ENCODE measurements at places on chromosomes 7 and 10. TPM values are rescaled to one million over a fixed set of nuclear protein-coding genes. Genes with fewer than 3 reads are reported as not detected.

DNA sequence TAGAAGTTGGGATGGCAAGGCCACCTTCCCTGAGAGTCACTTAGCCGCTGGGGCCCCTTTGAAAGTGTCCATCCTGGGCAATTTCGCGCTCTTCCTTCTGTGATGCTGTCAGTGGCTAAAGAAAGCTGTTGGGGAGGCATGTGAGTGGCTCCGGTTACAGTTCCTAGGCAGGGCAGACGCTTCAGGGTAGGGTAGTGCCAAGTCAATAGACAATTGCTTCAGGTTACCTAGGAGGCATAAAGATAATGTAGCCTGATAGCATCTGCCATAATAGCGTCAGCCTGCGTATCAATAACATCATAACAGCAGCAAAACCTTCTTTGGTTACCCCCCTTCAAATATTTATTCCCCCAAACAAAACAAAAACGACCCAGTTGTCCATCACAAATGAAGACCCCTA, at the start of gene FAM107B:
Gene FAM107B (minus strand): TSS at position 101 of the 400 bp plus-strand sequence. CDS start 234 bp downstream, outside the sequence.
- no peak for DNase-seq

The CLEC5A gene
- 2.5 TPM for total RNA-seq

The GPR37 gene
- 0.19 TPM for total RNA-seq

The TMEM229A gene
- 0.10 TPM for total RNA-seq

DNA sequence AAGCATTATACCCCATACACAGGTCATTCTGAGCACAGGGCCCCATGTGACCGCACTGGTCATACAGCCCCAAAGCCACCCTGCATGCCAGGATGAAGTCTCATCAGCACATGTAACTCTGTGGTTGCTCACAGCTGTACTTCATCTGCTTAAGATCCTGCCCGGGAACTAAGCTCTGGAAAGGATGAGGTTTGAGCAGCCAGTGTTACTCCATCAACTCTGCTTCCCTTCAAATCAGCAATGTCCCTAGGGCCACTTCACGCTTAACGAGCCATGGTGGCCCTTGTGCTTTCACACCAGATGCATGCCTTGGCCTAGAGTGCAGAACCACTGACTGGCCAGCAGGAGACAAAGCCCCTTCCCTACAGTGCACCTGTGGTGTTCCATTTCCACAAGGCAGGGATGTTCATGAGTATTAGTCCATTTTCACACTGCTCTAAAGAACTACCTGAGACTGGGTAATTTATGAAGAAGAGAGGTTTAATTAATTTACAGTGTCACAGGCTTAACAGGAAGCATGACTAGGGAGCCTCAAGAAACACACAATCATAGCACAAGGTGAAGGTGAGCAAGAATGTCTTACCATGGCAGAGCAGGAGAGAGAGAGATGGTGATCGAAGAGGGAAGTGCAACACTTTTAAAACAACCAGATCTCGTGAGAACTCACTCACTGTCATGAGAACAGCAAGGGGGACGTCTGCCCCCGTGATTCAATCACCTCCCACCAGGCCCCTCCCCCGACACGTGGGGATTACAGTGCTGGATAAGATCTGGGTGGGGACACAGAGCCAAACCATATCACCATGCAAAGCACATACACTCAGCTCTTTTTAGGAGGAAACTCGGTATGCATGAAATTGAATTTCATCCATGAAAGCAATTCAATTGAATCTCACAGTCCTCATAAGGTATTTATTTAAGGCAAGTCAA, 149.0 kb upstream of the CDCA7L start:
- DNase-seq: no peak

Measured in posterior vena cava (tissue), 2 donors.